ENCODE measurements at places on chromosomes 12 and 14. TPM values are rescaled to one million over a fixed set of nuclear protein-coding genes. Genes with fewer than 3 reads are reported as not detected.
A peak's percentile ranks its signal among the peaks of the same experiment; 100 is the strongest.

- DNase-seq: no peak
- H3K27ac ChIP-seq: peak overlapping the region; percentile 93
- H3K4me3 ChIP-seq: peak overlapping the region; percentile 78
- peaks cover 16% of the 10 kb centered on the region for H3K4me1 ChIP-seq
- H3K27me3 ChIP-seq: no peaks in the 10 kb centered on the region
- H3K36me3 ChIP-seq: no peaks in the 10 kb centered on the region
Observed at GRCh38 chr12:14802721-14803010, 612 bp downstream of the WBP11 start.

GRCh38 chr12:90122681-90123080 is 414.0 kb upstream of the ATP2B1 start:
- no peaks in the 10 kb centered on the region for H3K36me3 ChIP-seq
- no peak overlapping the region for H3K27ac ChIP-seq
- H3K27me3 ChIP-seq: no peaks in the 10 kb centered on the region
- DNase-seq: no peak
- no peaks in the 10 kb centered on the region for H3K4me1 ChIP-seq
- no peak overlapping the region for H3K4me3 ChIP-seq

Gene NOVA1
- 25.1 TPM for total RNA-seq

DNA sequence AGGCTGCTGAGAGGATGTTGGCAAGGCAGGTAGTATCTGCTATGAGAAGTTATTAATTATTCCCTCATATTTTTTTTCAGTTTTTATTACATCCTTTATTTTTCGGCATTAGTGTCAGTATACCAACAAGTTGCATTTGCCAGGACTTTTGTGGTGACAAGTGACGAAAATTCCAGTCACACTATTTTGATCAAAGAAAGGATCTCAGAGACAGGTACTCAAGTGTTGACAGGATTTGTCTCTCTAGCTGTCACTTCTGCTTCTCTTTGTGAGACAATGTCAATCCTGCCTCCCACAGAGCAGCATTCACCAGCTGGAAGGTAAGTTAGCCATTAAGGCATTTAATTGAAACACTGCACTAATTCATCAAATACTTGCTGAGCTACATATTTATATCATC is 18.0 kb upstream of the IFNG start:
- no peaks in the 10 kb centered on the region for H3K27me3 ChIP-seq
- H3K4me1 ChIP-seq: no peaks in the 10 kb centered on the region
- H3K27ac ChIP-seq: no peak overlapping the region
- no peaks in the 10 kb centered on the region for H3K36me3 ChIP-seq
- no peak overlapping the region for H3K4me3 ChIP-seq

DNA sequence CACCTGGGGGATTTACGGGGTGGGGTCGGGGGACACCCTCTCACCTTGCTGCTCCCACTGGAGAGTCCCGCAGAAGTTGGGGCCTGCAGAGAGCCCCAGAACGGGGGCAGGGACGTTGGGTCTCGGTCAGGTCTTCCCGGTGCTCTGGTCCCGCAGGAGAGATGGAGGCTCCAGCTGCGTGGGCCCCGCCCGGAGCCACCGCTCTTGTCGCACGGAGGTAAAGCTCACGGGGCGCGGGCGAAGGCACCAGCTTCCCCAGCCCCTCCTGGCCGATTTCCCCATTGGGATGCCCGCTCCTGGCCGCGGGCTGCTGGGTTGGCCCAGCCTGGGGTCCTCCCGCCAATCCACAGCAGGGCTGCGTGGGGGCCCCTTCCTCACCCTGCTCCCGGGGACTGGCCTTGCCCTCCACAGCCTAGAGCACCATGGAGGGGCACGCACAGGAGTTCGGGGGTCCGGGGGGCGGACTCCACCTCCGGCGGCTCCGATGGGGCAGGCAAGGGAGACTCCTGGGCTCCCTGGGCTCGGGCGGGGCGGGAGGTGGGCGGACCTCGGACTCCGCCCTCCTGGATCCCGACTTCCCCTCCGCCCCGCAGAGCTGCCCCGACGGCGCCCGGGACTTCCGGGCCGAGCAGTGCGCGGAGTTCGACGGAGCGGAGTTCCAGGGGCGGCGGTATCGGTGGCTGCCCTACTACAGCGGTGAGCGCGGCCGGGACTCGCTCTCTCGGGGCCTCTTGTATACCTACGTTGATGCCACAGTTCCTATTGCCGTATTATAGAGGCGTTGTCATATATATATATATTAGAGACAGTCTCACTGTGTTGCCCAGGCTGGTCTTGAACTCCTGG is 8.4 kb downstream of the PAPLN start:
- no peak for DNase-seq
- H3K36me3 ChIP-seq: no peaks in the 10 kb centered on the region
- peak overlapping the region; percentile 60 for H3K4me3 ChIP-seq
- no peaks in the 10 kb centered on the region for H3K27me3 ChIP-seq
- peaks cover 30% of the 10 kb centered on the region for H3K4me1 ChIP-seq
- peak overlapping the region; percentile 62 for H3K27ac ChIP-seq

GRCh38 chr14:93072659-93073357 is 42.9 kb downstream of the ITPK1 start:
- H3K4me3 ChIP-seq: no peak overlapping the region
- peak overlapping the region; percentile 77 for H3K27ac ChIP-seq
- H3K27me3 ChIP-seq: no peaks in the 10 kb centered on the region
- no peak for DNase-seq

Gene PRR4
- 11.4 TPM for total RNA-seq

Gene KRT78
- total RNA-seq: not detected

DNA sequence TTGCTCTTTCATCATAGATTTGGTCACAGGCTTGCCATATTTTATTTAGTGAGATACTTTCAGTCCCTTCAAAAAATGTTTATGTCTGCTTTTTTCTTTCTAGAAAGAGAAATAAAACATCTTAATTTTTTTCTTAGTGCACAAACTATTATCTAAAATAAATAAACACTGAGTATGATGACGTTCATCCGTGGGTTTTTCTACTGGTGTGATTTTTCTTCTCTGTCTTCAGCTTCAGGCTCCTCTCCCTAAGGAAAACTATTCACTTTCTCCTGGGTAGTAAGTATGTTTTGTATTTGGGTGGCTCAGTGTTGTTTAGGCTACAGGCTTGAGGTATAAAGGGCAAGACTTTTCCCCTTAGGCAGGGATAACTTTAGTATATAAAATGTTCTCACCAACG is 154.7 kb downstream of the DACT1 start:
- no peaks in the 10 kb centered on the region for H3K36me3 ChIP-seq
- H3K4me3 ChIP-seq: no peak overlapping the region
- no peak for DNase-seq
- H3K4me1 ChIP-seq: peaks cover 41% of the 10 kb centered on the region
- no peaks in the 10 kb centered on the region for H3K27me3 ChIP-seq
- H3K27ac ChIP-seq: peak overlapping the region; percentile 51

DNA sequence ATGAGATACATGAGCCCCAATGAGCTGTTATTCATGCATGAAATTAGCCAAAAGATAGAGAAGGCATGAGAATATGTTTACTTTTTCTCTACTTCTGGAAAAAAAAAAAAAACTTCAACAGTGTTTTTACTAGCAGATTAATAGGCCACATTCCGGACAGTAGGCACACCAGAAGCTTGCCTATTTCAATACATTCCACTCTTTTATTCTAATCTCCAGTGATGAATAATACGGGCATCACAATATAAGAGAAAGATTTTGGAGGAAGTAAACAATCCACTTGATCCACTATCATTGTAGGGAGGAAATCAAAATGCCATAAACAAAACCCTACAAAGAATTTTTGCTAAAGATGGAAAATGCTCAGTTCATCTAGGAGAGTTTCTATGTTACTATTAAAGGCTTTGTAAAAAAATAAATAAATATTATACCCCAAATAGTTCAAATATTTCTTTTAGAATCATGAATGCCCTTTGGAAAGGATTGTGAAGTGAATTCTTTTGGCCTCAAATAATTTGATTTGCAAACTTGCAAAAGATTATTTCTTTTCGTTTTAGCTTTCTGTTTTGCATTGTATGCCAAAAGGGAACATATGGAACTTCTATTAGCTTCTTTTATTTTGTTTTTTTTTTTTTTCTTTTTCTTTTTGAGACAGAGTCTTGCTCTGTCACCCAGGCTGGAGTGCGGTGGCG is 232.6 kb downstream of the EPS8 start:
- no peak for DNase-seq
- H3K36me3 ChIP-seq: no peaks in the 10 kb centered on the region
- no peaks in the 10 kb centered on the region for H3K27me3 ChIP-seq
- no peak overlapping the region for H3K4me3 ChIP-seq

DNA sequence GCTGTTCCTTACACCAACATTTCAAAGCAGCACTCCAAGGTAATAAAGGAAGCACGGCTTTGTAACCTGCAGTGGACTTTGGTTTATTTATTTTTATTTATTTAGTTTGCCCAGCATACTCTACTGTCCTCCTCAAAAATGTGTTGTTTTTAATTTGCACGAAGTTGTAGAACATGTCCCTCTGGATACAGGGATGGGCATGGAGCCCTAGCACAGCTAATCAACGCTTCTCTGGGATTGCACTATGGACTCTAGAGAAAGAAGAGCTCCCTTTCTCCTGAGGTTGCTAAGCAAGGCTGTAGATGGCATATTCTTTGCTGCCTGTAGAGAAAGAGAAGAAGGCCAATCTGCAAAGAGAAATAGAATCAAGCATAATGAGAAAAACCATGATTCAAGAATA is 5.9 kb upstream of the ANAPC5 start:
- no peaks in the 10 kb centered on the region for H3K27me3 ChIP-seq
- no peaks in the 10 kb centered on the region for H3K4me1 ChIP-seq
- DNase-seq: no peak
- no peak overlapping the region for H3K4me3 ChIP-seq
- H3K36me3 ChIP-seq: no peaks in the 10 kb centered on the region

Gene ALX1
- not detected for total RNA-seq

All from tibial nerve (tissue), 4 donors.